ENCODE measurements at places on chromosomes 5 and 9.

- no peak for DNase-seq
These were observed 7.7 kb upstream of the SEMA5A start for GRCh38 chr5:9553561-9553960.

DNA sequence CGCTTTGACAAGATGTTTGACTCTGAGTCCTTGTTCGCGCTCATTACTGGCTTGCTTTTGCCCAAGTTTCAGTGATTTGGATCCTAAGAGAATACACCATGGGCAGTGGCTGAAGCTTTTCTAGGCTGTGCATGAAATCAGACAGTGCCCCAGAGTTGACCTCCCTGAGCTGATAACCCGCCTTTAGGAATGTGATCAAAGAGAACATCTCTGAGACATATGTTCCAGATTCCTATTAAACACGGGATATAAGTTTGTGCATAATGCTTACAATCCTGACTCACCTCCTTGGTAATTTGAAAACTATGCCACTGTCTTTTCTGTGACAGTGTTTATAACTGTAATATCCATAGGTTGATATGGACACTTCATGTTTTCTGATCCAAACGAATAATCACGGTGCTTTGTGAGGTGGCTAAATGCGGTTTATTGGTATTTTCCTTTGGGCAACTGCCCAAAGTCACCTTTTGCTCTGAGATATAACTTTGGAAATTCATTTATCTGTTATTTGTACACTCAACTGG lies 732.9 kb downstream of the MTRR start:
- no peak for DNase-seq

DNA sequence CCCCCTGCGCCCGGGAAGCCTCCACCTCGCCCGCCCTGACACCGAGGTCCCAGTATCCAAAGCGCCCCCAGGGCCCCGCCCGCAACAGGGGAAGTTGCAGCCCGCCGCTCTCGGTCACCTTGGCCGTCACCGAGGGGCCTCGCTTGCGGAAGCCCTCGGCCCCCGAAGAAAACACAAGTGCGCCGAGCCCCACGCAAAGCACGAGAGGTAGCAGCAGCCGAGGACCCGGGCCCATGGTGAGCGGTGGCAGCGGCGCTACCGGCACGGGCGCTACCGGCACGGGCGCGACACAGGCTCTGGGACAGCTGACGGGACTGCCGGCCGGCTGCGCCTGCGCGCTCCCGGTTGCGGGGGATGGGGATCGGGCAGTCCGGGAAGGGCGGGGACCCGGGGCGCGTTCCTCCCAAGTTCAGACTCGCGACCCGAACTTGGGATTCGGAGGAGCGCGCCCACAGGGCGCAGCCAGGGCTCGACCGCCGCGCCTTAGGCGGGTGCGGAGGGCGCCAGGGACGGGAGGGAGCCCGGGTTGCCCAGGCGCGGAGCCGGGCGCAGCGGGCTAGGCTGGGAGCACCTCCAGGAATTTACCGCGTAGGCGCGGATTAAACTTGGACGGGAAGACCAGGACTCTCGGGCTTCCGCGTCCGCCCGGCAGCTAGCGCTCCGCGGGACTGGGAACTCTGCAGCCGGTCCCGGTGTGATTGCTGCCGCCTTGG lies at the start of gene PPIC:
TSS of gene PPIC (minus strand) at position 335 of the 713 bp plus-strand sequence. CDS start at position 235, 100 bp downstream.
- peak; percentile 79 for DNase-seq

DNA sequence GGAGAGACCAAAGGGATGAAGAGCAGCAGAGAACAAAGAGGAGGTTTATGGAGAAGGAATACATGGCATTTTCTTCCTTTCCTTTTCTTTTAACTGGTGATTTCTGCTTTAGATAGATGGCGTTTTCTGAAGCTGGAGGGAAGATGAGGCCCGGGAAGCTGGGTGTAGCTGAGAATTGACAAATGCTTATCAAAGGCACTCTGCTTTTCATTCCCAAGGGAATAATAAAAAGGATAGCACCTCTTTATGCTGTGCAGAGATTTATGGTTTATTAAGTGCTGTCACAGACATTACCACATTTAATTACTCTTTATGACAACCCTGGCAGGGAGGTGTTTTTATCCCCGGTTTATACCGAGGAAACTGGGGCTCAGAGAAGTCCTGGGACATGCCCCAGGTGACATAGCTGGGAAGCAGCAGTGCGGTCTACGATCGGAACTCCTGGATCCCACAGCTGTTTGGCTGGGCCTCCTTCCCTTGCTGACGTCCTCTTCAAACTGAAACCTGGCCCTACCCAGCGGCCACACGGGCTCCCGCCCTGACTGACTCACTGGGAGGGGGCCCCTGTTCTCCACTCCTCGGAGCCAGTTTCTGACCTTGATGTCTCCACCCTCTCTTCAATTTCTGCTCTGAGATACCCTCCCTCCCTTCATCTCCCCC lies 8.2 kb upstream of the EPB41L4B start:
- no peak for DNase-seq

- DNase-seq: no peak
These were observed 198.7 kb upstream of the C9orf72 start for GRCh38 chr9:27771803-27772545.

DNA sequence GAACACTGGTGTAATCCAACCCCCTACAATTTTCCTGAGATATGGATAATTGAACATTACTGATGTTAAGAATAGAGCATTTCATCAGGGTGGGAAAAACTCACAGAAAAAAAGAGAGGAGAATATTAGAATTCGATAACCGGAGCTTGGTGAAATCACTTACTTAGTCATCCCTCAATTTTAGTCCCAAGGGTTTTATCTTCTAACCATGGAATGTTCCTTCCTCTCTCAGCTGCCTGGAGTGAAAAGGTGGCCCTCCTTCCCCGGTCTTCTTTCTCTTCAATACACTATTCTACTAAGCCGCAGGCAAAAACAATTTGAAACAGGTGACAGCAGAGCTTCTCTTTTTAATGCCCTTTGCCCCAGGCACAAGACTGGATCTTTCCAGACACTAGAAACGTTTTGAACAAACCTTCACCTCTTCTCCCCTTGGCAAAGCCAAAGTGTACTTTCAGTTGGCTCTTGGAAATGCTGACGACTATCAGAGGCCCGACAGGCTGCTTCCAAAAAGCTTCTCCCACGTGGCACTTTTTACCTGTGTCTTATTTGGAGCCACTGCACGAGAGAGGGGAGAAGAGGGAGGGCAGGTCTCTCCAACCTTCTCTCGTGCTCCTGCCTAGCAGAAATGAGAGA lies 543.9 kb downstream of the TLE1 start:
- no peak for DNase-seq

DNA sequence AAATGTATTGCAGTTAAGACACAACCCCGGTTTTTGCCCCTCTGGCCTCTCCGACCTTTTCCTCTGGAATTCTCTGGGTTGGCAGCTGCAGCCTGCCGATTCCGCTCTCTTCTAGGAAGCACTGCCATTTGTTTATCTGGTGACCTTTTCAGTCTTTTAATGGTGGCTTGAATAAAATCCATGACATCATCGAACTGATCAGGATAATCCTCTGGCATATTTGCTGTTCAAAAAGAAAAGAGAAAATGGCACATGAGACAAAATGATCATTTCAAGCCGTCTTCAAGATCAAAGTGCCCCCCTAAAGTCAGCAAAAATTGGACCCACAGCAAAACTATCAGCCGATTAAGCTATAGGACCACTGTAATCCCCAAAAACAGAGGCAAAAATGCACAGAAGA lies 23.9 kb downstream of the GDNF start:
- DNase-seq: no peak

- DNase-seq: no peak
These were observed 272.0 kb downstream of the ARHGAP26 start for GRCh38 chr5:143041972-143042770.

All from HuH-7.5 (cell line).